ENCODE measurements at places on chromosomes 12 and 14.

DNA sequence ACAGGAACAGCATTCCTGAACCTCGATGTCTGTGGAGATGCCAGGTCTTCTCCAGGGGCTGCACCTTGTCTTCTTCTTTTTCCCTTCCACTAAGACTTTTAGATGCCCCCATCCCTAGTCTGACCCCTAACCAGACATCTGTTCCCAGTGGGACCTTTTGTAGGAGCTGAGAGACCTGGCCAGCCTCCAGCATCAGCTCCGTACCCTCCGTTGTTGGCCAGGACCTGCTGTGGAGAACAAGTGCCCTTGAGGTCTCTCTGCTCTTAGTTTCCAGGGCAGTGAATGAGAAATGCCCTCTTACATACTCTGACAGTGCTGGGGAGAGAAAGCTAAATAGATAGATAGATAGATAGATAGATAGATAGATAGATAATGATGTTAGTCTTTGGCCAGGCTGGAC, 16.8 kb upstream of the SDR39U1 start:
- no peak for DNase-seq

DNA sequence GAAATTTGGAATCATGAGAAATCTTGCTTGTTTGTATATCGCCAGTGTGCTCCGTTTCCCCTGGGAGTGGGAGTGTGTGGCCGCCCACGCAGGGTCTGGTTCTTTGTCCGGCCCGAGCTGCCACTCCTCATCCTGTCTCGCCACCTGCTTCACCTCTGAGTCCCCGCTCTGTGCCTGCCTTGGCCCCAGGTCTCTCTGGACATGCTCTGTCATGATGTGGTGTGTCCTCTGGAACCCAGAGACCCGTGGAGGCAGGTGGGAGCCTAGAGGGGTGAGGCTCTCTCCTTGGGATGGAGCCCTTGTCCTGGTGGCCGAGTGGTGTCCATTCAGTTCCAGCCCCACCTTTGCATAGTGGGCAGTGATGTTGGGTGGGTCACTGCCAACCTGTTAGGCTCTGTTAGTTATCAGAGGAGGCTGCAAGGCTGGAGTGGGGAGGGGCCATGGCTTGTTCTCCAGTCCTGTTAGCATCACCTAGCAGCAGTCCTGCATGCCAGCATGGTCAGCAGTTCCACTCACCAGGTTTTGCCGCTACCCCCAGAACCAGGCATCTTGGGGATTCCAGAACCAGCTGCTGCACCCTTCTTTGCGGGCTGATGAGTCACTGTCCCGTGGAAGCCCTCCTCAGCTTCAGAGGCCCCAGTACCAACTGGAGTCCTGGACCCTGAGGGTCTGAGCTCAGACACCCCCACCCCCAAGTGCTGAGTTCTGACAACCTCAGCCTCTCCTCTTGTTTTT, 76.5 kb downstream of the EP400 start:
- DNase-seq: no peak

DNA sequence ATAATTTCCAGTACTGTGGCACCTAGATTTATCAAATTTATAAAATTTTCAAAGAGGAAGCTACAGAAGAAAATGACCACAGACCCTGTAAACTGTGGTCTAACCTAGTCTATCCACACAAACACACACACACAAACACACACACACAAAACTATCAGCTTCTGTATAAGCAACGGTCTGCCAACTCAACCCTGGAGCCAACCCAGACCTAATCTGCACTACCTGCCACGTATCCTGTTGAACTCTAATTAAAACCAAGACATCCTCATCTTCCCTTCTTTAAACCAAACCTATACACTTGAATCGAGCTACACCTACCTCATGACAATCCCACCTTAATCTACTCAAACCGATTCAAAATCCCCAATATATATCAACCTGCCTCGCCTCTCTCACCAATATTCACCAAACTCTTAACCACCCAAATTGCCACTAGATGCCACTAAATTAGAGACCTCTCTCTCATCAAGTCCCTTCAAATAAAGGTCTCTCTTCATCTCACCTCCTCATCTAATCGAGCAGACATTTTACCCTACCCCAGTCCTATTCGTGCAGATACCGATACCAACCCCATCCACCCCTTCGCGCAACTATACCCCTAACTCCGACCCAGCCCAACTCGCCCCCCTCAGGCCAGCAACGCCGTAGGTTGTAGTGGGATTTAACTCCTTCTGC, 808 bp downstream of the ACIN1 start:
- no peak for DNase-seq

DNA sequence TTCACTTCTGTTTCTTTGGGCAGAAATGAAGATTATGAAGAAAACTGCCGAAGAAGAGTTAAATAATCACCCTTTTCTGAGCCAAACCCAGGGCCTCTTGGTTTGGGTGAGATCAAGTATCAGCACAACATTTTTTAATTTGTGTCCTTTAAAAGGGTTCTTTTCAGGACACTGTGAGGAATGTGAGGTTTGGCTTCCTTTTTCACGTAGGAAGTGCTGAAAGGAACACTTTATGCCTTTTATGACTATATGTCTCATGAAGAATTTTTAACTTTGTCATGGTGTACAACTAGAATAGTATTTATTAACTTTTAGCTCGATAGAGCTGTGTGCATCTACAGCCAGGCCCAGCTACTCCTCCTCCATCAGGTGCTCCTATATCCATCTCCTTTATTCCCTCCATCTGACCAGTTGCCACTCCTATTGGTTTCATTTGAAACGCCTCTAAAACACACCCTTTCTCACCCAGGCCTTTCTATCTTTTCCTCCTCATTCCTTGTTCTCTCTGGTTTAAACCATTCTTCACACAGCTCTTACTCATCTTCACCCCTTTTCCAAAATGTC, 103.6 kb upstream of the LRIG3 start:
- no peak for DNase-seq

GRCh38 chr12:105822131-105823105, 316.3 kb downstream of the NUAK1 start:
- no peak for DNase-seq

DNA sequence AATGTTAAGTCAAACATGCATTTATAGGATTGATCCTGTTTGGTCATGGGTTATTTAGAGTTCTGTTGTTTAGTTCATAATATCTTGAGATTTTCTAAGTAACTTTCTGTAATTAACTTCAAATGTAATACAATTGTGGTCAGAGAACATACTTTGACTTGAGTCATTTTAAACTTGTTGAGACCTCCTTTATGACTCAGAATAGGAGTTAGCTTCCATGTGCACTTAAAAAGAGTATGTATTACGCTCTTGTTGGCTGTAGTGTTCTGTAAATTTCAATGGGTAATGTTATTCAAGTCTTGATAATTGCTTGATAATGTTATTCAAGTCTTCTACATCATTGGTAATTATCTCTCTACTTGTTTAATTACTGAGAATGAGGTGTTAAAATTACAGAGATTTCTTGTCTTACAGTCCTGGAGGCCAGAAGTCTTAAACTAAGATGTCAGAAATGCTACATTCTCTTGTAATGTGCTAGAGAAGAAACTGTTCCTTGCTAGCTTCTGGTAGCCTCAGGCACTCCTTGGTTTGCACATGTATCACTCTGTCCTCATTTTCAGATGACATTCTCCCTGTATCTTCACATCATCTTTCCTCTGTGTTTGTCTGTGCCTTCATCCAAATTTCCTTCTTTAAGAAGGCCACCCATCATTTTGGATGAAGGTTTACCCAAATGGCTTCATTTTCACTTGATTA, 197.3 kb downstream of the TMTC3 start:
- no peak for DNase-seq

DNA sequence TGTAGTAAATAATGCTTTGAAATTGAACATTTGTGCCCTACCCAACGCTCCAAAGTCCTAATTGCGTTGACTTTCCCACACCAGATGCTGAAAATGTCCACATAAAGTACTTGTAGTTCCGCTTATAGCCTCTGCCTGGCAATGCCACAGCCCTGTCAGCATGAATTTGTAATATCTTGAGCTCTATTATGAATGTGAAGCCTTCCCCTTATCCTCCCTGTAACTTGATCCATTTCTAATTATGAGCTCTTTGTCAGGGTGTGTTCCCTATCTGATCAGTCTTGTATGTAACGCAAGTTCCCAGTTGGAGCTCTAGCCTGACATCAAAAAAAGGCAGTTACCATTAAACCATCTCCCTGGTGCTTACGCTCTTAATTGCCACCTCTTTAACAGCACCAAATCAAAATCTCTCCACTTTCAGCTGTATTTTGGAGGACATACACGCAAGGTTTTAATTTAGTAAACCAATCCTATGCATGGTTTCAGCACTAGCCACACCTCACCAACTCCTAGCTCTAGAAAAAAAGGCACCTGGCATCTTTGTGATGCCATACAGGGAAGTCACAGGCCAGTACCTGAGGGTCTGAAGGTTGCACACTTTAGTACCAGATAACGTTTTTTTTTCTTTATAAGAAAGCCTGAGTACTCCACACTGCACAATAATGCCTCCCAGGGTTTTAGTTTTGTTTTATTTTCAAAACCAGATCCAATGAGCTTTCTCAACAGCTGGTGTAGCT, 69.3 kb downstream of the EEA1 start:
- DNase-seq: no peak

- DNase-seq: no peak
Observed at GRCh38 chr14:50173891-50174290, 57.5 kb downstream of the SOS2 start.

- no peak for DNase-seq
Observed at GRCh38 chr14:44791730-44792129, 170.0 kb downstream of the KLHL28 start.

- DNase-seq: no peak
Observed at GRCh38 chr14:105939810-105940508, 413.6 kb downstream of the TMEM121 start.

GRCh38 chr14:103057028-103057371, 349 bp downstream of the CDC42BPB start:
- no peak for DNase-seq

DNA sequence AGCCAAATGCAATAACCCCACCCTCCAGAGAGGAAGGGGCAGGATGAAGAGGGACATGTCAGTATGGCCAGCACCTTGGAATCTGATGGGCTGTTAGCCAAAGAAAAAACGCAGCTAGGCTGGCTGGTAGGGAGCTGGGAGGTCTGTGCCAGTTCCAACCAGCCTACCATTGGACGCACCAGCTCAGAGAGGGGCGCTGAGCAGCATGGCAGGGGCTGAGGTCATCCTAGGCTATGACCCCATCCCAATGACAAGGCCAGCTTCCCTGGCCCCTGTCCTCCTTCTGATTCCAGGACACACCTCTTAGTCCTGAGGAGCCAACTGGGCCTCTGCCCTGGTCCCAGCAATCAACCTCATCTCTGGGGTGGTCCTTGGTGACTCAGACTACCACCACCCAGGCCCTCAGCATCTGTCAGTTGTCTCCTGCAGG, 12.2 kb downstream of the ACTN1 start:
- no peak for DNase-seq

- DNase-seq: no peak
Observed at GRCh38 chr14:99910337-99911309, 117.4 kb downstream of the EML1 start.

GRCh38 chr12:68733661-68734071, 12.3 kb upstream of the SLC35E3 start:
- no peak for DNase-seq

DNA sequence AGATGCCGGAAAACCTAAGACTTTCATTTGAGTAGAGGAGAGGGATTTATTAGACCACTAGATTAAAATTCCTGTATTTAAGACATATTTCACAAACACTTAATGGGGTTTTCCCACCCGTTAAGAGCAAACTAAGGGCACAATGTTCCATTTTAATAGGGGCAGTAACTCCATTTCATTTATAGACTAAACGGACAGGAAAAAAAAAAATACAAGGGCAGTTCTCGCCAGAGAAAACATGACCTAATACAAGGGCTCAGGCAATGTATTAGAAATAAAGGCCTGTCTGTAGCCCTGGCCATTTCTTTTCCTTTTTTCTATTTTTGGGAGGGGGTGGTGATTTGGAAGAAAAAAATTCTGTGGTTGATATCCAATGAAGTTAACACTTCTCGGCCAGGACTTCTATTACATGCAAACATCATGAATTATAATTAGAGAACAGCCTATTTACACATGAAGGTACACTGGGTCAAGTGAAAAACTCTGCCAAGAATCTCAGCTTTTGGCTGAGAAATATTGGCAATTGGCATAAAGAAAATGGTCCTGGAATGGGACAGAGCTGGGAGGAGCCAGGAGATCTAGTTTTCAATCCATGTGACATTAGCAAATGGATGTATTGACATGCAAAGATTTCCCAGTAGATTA, 641.1 kb upstream of the TBX3 start:
- no peak for DNase-seq

DNA sequence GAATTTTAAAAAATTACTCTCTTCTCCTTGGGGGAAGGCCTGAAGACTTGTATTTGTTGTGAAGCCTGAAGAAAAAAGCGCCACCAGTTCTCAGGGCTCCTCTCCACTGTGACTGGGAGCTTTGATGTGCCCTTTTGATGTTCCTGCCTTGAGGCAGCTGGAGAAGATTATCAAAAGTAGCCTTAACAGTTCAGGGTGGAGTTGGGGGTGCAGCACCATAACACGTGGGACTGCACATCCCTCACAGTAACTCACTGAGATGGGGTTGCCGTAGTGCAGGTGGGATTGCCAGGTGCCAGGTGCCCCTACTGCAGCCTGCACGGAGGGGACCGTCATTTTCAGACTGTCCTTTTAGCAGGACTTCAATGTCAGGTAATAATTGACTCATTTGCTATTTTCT, 474.1 kb downstream of the ETNK1 start:
- no peak for DNase-seq

DNA sequence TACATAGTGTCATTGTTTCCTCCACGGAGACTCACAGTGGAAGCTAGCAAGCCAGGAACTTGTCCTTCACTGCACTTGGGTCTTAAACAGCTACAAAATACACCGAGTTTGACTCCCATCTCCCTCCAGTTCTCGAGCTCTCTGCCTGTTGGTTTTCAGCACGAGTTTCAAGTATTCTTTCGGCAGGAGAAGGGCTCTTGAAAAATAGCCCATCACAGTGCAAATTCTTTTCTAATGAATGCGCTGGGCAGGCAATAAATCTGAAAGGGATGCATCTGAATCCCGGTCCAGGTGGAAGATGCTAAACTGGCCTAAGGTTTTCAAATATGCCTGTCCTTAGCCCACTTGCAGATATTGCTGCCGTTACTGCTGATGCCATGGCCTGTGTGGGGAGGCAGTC, 173.9 kb downstream of the CACNA1C start:
- DNase-seq: no peak

All from stimulated activated CD4-positive, alpha-beta T cell treated with anti-CD3 and anti-CD28 coated beads, Interleukin-1b, Interleukin-23, amount 100 ng/mL, for 1 hour (primary cell).